Fibroblast of lung (primary cell): ENCODE measurements at places on chromosomes 2 and 18. TPM values are rescaled to one million over a fixed set of nuclear protein-coding genes. Genes with fewer than 3 reads are reported as not detected.

The DLX1 gene
- total RNA-seq = not detected in 2 replicates

The EML6 gene
- 0.26 and 1.3 TPM in 2 replicates for total RNA-seq

DNA sequence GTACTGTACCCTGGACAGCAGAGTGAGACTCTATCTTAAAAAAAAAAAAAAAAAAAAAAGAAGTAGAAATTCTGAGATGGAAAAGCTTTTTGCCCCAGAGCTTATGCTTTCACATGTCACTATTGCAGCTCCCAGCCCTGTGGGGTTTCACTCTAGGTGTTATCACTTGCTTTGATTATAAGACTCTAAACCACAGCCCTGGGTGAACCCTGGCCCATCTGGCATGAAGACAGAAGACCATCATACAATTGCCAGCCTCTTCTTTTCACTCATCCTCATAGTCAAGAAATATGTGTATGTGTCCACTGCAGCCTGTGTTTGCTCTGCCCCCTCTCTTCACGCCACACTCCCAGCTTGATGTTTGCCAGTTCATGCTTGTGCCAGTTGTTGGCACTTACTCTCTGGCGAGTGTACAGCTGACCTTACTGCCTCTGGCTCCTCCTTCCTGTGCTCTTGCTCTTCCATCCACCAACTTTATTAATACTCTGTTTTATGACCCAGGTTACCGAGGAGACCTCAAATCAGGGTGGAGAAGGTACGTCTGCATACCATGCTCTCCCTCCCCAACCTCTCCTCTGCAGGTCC, 136.7 kb upstream of the NCK2 start:
- H3K4me3 ChIP-seq = no peak overlapping the region
- H3K27me3 ChIP-seq = no peaks in the 10 kb centered on the region
- no peak for DNase-seq
- no peaks in the 10 kb centered on the region for H3K4me1 ChIP-seq
- H3K36me3 ChIP-seq = no peaks in the 10 kb centered on the region

GRCh38 chr2:17772532-17772931, 18.6 kb downstream of the GEN1 start:
- H3K36me3 ChIP-seq = peaks cover 2% of the 10 kb centered on the region
- no peaks in the 10 kb centered on the region for H3K4me1 ChIP-seq
- DNase-seq = no peak
- H3K27ac ChIP-seq = no peak overlapping the region
- no peaks in the 10 kb centered on the region for H3K27me3 ChIP-seq
- no peak overlapping the region for H3K4me3 ChIP-seq

DNA sequence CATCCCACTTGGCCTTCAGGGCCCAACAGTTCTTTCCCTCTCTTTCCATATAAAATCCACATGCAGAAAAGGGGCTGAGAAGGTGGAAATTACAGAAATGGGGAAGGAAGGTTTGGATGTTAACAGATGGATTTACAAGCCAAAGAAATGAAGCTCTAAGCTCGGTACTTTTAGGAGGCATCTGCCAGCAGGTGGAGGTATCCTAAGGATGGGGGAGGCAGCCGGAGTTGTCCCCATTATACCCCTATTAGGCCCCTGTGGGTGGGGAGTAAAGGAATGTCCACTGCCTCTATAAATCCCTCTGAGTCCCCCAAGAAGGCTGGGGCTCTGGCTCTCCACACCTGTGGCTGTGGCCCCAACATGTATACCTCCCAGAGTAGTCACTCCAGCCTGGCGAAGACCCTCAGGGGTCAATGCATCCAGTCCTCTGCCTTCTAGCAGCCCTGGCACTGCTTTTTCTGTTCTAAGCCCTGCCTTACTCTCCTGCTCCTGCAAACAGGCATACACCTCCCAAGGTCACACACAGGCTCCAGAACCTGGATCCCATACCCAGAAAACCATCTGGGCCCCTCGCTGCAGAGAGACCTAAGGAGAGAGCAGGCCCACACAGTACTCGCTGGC, 1.2 kb downstream of the FBXO41 start:
- no peaks in the 10 kb centered on the region for H3K36me3 ChIP-seq
- H3K27me3 ChIP-seq = peaks cover 27% of the 10 kb centered on the region
- DNase-seq = no peak
- H3K4me3 ChIP-seq = peak overlapping the region; percentile 58
- no peak overlapping the region for H3K27ac ChIP-seq

GRCh38 chr2:13858626-13859025, 773.9 kb upstream of the LRATD1 start:
- peak; percentile 78 for DNase-seq
- no peaks in the 10 kb centered on the region for H3K27me3 ChIP-seq
- H3K4me1 ChIP-seq = no peaks in the 10 kb centered on the region
- H3K27ac ChIP-seq = no peak overlapping the region
- H3K36me3 ChIP-seq = no peaks in the 10 kb centered on the region
- no peak overlapping the region for H3K4me3 ChIP-seq
